Ascending aorta (tissue), 2 donors: ENCODE measurements at places on chromosomes 1 and 21.

GRCh38 chr21:44397431-44398031, 44.1 kb downstream of the TRPM2 start:
- peak; percentile 54 for DNase-seq

GRCh38 chr1:20400341-20401177, 85.5 kb downstream of the CAMK2N1 start:
- DNase-seq: no peak

- no peak for DNase-seq
Measured at GRCh38 chr1:53458634-53459033, 565 bp upstream of the DMRTB1 start.

GRCh38 chr1:98176936-98177335, 256.1 kb upstream of the DPYD start:
- DNase-seq: no peak

DNA sequence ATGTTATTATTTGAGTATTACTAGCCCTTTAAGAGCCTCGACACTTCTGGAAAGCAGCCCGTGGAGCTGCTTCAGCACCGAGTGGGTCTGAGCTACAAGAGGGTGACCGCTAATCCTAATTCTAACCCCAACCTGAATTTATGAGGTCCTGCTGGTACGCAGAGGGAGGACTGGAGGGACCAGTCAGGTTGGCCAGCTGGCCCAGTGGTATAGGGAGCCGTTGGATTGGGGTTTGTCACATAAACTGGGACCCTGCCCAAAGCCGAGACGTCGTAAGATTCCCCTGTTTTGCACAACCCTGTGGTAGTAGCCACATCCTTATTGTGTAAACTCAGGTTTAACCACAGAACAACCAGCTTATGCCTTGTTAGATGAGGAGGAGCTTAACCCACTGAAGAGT, 60.8 kb upstream of the F3 start:
- DNase-seq: no peak

- no peak for DNase-seq
Measured at GRCh38 chr1:50452700-50453099, 29.5 kb upstream of the DMRTA2 start.
